Stimulated activated CD8-positive, alpha-beta memory T cell treated with anti-CD3 and anti-CD28 coated beads, Interleukin-7, amount 100 ng/mL, for 1 hour (primary cell): ENCODE measurements at places on chromosomes 7 and 10.

DNA sequence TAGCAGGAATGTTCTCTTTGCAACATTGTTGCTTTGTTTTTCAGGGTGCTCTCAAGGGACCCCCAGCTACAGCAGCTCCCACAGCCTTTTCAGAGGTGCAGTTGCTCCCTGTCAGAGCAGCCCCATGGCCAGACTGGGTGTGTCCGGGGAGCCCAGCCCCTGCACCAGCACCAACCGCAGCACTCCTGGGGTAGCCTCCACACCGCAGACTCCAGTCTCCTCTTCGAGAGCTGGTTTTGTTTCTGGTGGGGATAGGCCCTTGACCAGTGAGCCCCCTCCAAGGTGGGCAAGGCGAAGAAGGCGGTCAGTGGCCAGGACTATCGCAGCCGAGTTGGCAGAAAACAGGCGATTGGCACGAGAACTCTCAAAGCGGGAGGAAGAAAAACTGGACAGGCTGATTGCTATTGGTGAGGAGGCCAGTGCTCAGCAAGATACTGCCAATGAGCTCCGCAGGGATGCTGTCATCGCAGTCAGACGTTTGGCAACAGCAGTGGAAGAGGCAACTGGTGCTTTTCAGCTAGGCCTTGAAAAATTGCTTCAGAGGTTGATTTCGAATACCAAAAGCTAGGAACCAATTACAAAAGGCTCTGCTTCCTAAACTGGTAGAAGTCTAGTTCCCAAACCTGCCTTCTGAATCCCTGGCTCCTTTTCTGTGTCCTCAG, 5.4 kb downstream of the HSPA14 start:
- DNase-seq: no peak

GRCh38 chr7:157297185-157297584, 39.6 kb upstream of the DNAJB6 start:
- DNase-seq: no peak

DNA sequence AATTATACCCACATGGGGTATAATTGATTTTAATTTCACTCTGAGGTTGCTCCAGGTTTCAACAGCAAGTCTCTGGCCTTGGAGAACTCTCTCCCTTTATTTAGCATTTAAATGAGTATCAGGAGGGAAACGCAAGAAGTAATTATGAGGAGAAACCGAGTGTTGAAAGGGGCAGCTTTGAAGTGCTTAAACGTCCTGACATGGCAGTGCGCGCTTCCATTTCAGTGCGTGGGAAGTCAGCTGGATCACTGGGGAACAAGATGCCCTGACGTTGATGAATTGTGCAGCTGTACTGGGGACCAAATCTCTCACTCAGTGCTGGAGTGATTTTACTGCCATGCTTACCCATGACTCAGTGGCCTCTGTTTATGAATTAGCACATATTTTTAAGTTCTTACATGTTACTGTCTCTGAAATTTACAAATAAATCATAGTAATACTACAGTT, 106.0 kb upstream of the PRR15 start:
- no peak for DNase-seq

DNA sequence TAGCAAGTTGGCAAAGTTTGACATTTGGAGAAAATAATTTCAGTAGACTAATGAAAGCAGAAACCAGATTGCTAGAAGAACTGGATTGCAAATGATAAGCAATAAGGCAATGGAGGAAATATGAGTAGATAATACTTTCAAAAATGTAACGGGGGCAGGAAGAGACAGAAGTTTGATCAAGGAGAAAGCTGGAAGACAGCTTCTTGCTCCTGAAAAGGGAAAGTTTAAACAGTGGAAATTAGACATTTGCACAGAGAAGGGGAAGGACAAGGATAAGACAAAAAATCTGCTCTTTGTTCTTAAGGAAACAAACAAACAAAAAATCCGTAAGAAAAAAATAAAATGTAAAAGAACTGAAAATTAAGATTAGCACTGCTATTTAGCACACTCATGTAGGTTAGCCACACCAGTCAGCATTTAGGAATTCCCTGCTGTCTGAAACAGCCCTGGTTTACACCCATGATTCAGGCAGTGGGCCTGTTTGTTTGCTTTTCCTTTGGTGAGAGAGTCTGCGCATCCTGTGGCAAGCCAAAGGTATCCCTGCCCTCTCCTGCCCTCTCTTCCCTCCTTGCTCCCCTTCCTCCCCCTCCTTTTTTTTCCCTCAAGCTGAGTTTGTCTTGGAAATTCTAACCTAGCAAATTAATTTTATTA, 104.3 kb upstream of the CAV2 start:
- DNase-seq: no peak

DNA sequence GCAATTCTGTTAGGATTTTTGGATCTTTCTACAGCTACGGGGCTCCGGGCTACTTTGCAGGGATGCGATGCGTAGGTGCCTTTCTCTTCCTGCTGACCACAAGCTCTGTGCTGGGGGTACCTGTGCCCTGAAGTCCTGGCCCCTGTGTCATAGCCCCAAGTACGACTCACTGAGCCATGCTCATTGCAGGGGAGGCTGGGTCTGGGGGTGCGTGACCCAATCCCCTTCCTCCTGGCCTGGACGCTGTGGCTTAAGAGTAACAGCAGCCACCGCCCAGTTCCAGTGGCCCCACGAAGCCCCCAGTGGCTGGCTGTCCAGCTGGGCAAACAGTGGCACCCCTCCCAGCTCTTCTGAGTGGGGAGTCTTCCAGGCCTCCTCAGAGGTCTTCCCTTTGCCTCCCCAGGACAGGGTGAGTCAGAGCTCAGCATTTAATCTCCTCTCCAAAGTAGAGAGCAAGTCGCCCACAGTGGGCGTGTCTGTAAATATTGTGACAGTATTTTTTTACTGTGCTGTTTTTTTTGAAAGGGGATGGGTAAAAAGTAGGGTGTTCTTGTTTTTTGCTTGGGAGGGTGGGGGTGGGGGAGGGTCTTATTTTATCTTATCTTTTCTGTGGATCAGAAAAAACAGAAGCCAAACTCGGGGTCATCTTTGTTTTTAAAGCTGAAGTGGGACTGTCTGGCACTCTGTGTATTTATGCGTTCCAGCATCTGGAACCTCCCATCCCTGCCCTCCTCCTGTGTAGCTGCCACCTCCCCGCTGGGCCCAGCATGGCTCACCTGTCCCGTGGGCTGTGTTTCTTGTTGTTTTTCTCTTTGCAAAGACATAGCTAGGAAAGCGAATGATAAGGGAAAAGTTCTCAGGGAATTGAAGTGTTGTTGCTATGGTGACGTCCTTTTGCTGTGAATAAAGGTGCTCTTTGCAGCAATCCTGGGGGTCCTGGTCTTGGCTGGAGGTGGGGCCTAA, 8.2 kb downstream of the LFNG start:
- DNase-seq: no peak

DNA sequence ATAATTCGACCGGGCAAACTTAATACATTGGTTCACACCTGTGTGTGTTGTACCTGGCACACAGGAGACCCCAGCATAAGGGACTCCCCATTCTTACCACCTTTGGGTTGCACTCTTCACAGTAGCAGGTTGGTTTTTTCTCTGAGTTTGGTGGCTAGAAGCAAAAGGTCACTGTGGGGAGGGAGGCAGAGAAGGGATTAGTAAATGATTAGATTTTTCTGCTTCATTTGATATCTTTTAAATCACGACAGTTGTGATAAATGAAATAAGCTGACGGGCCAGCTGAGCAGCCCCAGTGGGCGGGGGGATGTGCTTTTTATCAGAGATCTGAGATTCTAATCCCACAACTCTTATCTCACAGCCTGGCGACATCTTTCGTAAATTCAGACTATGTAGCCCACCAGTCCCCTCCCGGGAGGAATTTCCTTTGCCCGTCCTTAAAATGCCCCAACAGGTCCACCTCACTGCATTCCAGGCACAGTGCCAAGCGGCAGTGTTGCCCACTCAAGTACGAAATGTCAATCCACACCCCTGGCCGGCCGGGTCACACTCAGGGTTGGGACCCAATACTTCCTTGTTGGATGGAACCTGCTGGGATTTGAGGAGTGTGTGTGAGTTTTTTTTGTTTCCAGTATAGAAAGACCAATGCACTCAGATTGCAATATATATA, 10.5 kb upstream of the KCP start:
- DNase-seq: no peak

- no peak for DNase-seq
Measured at GRCh38 chr7:12970626-12971025, 283.2 kb downstream of the ARL4A start.

DNA sequence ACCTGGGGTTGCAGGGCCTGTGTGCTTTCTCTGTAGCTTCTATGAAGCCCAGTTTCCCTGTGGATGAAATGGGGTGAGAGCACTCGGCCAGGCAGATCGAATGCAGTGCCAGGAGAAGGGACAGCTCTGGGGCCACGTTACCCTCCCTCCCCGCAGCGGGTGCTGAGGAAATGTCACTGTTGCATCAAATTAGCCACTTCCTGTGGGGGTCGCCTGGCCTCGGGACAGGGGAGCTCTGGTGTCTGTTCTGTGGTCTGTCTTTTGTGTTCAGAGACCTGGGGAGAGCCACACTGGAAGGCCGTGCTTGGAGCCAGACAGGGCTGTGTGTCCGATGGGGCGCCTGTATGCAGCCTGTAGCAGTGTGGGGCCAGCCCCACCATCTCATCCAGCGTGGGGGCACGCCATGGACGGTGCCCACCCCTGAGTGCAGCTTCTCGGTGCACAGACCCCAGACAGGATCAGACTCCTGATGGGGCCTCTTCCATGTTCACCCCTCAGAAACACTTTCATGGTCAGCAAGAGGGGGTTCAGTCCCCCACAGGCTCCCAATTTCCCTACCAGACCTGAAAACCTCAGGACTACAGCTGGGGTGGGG, 13.6 kb downstream of the TTYH3 start:
- no peak for DNase-seq

DNA sequence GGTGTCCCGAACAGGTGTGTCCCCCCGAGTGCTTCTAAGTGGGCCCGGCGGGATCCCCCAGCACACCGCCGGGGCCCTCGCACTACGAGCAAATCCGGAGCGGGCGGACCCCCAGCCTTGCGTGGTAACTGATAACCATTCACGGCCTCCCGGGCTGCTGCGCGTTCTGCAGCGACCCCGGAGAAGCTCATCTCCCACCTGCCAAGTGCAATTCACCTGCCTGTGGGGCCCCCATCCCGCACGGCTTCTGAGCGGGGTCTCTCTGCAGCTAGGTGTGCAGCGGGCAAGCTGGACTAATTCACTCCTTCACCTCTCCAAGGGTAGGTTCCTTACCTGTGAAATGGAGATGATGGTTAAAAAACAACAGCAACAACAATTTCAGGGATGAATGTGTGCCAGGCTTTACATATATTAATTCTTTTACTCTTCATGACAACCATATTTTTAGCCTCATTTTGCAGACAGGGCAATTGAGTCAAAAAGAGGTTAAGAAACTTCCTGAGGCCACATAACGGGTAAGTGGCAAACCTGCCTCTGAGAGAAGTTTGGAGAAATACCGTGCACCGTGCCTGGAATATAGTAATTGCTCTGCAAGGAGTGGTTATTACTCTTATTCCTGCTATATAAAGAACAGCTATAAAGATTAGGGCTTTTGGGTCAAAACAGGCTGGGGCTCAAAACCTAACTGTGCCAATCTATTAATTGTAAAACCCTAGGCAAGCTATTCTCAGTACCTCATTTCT, 652 bp upstream of the PODXL start:
- DNase-seq: no peak

- DNase-seq: no peak
Measured at GRCh38 chr7:97024209-97025129, at the start of gene DLX5. DLX5 (minus strand) TSS chr7:97024831; CDS start chr7:97024623, 208 bp downstream.

DNA sequence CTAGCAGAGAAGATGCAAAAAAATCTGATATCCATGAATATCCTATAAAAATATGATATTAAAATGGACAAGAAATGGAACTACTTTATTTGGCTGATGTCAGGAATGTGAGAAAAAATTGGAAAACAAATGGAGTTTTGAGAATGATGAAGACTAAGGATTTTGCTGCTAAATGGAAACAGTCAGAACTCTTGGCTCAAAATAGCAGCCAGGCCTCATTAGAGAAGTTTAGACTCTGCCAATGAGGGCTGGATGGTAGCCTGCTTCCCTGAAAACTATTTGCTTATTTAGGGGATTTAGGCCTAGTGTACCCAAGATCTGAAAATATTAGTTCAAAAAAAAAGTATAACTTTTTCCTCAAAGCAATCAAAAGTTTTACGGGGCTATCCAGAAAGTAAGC, 458.5 kb downstream of the TFEC start:
- no peak for DNase-seq

DNA sequence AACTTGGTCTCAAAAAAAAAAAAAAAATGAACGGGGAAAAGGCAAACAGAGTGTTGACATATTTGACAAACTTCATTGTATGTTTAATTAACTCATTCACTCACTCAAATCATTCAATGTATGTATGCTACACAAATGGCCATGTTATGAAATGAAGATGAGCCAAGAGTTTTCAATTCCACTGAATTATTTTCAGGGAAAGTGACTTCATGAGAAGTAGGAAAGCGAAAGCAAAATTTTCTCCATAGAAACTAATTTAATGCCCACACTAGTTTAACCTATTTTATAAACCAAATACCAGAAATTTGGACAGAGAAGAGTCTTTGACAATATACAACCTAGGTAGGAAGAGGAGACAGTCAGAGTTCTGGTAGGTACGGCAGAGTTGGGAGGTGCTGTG, 119.5 kb downstream of the HIPK2 start:
- no peak for DNase-seq

- no peak for DNase-seq
Measured at GRCh38 chr7:22083704-22084240, 138.1 kb upstream of the CDCA7L start.

- DNase-seq: no peak
Measured at GRCh38 chr7:98836811-98837629, 32.8 kb downstream of the TMEM130 start.

- no peak for DNase-seq
Measured at GRCh38 chr7:116593359-116594075, 68.7 kb downstream of the CAV1 start.

DNA sequence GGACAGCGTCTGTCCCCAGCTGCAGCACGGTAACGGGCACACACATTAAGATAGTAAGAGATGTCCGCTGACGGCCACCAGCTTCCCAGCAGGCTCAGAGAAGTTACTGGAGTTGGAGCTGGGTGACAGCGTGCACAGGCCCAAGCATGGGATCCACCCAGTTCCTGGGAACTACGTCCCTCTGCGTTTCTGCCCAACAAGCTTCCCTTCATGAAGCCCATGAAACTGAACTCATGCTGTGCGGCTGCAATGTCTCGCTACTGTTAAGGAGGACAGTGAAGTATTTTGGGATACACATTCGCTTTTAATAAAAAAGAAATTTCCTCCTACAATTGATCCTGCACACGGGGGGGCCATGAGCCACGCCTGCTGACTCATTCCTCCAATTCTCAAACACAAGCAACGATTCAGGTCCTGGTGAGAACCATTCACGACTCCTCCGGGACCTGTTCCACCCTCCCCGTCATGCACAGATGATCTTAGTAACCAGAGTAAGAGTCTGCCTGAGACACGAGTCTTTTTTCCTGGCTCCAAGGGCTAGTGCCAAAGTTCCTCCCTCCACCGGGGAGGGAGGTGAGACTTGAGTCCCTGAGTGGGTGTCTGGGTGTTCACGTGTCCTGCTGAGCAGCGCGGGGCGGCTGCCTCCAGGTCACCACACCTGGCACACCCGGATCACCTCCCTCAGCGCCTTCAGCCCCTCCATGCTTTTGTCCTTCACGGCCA, 2.6 kb downstream of the PSMG3 start:
- DNase-seq: no peak
